ENCODE measurements at places on chromosomes 12 and 14.

DNA sequence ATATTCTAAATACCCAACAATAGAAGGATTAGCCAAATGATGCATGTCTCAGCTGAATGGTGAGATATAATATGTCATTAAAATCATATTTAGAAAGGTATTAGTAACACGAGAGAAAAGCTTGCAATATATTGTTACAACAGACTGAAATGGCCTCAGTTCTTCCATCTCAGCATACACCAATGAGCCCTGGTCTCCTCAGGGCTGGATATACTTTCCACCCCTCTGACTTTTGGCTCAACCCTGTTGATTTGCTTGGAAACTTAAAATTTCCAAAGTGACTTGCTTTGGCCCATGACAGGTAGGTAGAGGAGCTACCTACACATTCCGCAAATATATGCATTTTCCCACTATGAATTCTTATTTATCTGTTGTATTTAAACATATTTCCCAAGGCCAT, 908.1 kb upstream of the TMEM132C start:
- no peak for DNase-seq

GRCh38 chr12:126147321-126147720, 1082.1 kb downstream of the AACS start:
- DNase-seq = no peak

DNA sequence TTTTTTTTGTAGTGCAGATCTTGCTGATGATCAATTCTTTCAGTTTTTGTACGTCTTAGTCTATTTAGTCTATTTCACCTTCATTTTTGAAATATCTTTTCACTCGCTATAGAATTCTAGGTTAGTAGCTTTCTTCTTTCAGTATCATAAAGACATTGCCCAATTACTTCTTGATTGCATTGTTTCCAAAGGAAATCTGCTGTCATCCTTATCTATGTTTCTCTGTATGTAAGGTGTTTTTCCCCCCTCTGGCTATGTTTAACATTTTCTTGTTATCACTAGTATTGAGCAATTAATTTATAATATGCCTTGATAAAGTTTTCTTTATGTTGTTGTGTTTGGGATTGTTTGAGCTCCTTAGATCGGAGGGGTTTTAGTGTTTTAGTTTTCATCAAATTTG, 171.9 kb downstream of the BMP4 start:
- no peak for DNase-seq

GRCh38 chr14:22991852-22992251, 9.5 kb upstream of the AJUBA start:
- DNase-seq = no peak

DNA sequence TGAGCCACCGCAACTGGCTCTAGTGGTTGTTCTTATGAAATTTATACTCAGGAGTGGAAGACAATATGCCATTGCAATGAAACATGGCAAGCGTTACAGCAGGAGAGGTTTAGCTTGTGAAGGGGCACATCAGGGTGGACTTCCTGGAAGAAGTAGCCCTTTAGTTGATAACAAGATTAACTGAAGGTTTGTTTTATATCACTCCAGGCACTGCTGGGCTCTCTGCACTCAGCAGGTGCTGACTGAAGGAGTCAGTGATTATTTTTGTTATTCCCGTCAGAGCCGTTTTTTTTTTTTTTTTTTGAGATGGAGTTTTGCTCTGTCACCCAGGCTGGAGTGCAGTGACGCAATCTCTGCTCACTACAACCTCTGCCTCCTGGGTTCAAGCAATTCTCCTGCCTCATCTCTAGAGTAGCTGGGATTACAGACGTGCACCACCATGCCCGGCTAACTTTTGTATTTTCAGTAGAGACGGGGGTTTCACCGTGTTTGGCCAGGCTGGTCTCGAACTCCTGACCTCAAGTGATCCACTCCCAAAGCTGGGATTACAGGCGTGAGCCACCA, 17.6 kb upstream of the GPR68 start:
- DNase-seq = no peak

DNA sequence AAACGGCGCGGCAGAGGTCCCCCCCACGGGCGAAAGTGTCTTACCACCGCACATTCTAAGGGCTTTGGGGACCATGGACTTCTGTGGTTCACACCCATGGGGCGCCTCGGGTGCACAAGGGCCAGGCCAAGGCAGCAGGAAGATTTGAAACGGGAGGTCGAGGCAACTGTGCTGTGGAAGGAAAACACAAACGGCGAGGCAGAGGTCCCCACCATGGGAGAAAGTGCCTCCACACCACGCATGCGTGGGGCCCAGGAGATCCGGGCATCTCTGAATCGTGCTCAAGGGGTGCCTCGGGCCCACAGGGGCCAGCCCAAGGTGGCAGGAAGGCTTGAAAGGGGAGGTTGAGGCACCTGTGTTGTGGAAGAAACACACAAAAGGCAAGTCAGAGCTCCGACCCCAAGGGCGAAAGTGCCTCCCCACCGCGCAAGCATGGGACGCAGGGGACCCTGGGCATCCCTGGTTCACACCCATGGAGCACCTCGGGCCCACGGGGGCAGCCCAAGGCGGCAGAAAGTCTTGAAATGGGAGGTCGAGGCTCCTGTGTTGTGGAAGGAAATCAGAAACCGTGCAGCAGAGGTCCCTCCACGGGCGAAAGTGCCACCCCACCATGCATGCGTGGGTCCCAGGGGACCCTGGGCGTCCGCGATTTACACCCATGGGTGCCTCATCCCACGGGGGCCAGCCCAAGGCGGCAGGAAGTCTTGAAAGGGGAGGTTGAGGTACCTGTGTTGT, 371.0 kb downstream of the ALG10 start:
- no peak for DNase-seq

DNA sequence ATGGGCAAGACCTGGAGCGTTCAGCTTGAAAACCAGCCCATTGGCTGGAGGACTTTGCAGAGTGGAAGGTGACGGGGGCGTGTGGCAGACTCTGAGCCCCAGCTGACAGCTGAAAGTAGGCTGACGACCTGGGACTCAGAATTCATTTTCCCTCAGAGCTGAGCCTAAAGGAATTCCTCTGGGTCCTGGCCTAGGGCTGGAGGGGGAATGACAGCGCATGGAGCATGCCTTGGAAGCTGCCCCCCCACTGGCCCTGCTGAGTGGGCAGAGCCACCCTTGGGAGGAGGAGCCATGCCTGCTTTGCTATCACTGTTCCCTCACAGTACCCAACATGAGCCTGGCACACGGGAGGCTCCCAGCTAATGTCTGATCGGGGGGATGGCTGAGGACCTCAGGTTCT, 25.4 kb upstream of the SMOC1 start:
- DNase-seq = no peak

DNA sequence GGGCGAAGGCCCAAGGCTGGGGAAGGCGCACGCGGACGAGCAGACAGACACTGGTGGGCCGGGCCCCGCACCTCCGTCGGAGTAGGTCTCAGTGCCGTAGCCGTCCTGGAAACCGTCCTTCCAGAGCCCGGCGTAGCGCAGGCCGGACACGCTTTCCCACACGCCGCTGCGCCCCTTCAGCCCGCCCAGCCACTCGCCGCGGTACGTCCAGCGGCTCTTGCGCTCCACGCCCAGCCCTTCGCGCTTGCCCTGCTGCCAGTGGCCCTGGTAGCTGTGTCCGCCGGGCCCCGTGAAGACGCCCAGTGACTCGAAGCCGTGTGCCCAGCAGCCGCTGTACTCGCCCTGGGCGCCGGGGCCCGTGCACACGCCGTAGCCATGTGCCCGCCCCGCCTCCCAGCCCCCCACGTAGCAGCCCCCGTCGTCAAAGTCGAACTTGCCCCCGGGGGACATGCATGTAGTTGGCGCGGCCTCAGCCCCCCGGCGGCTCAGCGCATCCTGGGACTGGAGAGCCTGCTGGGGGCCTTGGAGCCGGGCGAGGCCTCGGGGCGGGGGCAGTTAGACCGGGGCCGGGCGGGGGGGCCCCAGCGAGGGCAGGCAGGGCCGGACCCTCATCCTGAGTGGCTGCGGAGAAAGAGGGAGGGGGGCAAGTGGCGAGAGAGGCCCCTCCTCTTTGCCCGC, 1.4 kb downstream of the JPH4 start:
- DNase-seq = no peak

DNA sequence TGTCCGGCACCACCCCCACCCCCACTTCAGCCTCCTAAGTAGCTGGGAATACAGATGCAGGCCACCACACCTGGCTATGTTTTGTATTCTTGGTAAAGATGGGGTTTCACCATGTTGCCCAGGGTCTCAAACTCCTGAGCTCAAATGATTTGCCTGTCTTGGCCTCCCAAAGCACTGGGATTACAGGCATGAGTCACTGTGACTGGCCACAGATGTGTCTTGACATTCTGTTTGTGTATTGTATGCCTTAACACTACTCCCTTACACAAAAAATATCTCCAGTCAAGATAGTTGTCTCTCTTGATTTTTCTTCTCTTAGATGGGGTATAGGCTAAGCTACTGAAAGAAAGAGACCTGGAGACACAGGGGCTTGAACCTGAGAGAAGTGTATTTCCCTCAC, 17.6 kb downstream of the CLEC14A start:
- DNase-seq = no peak

DNA sequence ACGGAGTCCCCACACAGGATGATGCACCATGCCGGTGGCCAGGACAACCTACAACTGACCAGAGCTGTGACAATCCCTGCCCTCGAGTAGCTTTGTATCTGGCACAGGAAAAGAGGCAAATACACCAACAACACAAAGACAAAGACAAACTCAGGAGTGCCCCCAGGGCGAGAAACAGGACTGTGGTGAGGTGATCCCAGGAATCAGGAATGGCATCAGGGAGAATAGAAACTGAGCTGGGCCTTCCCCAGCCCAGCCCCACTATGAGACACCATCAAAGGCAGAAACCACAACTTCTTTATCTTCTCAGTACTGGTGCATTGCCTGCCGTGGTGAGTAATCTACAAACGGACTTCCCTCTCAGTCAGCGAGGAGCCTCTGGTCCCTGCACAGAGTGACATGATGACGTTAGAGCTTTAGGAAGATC, 157.7 kb downstream of the TTC7B start:
- no peak for DNase-seq

- no peak for DNase-seq
Measured at GRCh38 chr12:107684029-107684795, 1.4 kb upstream of the PWP1 start.

GRCh38 chr12:5210179-5210922, 166.7 kb downstream of the KCNA5 start:
- DNase-seq = no peak

DNA sequence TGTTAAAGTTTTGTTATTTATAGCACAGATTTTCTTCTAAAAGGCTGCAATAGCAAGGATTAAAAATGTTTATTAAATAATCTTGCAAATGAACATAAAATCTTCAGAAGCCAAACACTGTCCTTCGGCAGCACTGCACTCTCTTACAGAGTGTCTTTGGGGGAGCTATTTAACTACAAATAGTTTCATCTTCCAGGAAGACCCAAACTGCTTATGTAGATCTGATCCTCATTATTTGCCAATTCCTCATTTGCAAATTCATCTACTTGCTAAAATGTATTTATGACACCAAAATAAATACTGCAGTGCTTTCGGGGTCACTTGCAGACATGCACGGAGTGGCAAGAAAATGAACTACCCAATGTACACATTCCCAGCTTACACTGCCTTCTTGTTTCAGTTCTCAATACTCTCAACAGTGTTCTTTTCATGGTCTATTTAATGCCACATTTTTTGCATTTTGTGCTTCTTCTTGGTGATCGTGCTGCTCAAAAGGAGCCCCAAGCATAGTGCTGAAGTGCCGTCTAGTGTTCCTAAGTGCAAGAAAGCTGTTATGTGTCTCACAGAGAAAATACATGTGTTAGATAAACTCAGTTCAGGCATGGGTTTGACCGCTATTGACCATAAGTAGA, 128.1 kb downstream of the PRKD1 start:
- DNase-seq = no peak

- DNase-seq = no peak
Measured at GRCh38 chr12:111643427-111643826, 42.3 kb downstream of the BRAP start.

DNA sequence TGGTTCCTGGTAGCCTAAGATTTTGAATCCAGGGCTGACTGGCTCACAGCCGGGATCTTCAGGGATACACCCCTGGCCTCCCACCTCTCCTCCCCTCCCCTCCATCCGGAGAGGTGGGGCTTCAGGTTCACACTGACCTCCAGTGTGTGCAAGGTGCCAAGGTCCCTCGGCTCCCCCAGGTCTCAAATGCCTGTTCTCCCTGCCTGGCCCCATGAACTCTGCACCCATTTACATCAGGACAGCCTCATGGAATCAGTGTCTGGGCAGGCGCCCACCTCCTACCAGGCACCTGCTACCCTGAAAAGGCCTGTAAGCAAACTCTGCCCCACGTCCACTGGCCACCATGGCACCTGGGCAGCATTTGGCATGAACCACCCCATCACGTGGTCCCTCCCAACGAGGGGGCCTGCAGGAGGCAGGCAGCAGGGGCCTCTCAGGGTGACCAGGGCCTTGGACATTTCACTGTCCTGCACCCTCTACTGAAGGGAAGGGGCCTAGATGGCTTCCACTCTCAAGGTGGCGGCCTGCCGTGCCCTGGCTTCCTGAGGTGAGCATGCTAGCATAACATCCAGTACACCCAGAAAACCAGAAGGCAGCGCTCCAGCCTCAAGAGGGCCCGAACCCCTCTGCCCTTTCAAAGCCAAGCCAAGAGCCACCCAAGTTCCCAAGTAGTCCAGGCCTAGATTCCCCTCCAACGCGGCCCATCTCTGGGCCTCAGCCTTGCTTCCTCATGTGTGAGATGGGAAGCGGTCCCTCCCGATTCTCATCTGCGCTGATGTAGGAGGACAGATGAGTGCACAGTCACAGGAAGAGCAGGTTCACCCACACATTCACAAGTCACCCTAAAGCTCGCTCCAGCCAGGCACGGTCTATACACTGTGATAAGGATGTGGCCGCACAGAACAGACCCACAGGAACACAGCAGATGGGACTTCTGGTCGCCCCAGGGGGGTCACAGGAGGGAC, 37.3 kb downstream of the CCDC85C start:
- DNase-seq = no peak

DNA sequence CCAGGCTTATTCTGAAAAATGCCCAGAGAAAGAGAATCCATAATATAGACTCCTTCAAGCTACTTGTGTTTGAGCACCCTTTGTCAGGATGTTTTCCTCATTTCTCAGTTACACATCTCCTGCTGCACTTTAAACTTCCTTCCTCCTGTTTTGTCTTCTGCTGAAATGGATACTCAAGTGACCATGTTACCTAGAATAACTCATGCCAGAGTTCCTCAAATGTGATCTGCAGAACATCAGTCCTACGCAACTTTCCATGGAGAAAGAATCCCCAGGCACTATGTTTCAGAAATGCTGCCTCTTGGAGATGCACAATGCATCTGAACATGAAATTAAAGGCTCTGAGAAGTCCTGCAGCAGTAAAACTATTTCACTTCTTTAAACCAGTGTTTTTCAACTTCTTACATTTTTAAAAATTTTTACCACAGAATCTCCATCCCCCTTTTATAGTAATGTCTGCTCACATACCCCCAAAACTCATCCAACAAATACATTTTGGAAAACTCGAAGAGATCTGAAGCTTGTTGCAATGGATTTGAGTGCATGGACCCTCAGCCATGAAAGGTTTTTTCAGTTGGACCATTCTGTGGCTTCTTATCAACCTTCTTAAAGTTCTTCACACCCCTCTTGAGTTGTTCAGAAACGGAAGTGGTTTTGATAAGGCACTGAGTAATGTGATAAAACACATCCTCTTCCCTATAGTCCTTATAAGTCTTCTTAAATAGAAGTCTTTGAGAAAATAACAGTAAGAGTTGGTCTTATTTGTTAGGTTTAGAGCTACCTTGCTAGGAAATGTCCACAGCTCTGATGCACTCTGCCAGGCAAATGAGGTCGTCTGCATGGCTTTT, 84.5 kb upstream of the KCNA1 start:
- no peak for DNase-seq

GRCh38 chr12:15404485-15404884, 82.2 kb downstream of the PTPRO start:
- DNase-seq = no peak

GRCh38 chr12:116647813-116648212, 88.6 kb downstream of the MAP1LC3B2 start:
- DNase-seq = no peak
